ENCODE measurements at places on chromosomes 5 and 9.

DNA sequence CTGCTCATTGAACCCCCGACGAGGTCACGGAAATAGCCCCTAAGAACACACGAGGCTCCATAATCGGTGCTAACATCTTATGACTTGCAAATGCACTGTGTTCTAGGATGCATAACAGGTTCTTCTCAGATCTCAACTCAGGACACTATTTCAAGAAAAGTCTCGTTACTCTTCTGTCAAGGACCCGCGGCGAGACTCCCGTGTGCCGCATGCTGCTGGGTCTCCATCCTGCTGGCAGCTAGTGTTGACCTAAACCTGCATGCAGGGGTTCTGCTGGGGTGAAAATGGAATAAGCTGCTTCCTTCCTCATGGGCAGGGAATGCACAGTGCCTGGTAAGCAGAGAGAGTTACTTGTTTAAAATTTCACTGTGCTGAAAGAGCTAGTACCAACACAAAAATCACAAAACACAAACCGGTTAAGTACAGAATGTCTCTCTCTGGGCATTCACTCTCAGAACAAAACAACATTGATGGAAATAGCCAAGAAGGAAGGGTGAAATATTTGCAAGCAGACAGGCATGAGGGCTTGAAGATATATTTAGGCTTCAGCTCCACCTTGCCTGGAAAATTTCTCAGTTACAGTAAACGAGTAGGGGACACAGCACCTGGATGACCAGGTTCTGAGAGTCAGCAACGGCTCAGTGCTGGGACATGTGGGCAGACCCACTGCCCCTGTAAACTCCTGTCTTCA is 416.5 kb downstream of the GADD45G start:
- DNase-seq = no peak

DNA sequence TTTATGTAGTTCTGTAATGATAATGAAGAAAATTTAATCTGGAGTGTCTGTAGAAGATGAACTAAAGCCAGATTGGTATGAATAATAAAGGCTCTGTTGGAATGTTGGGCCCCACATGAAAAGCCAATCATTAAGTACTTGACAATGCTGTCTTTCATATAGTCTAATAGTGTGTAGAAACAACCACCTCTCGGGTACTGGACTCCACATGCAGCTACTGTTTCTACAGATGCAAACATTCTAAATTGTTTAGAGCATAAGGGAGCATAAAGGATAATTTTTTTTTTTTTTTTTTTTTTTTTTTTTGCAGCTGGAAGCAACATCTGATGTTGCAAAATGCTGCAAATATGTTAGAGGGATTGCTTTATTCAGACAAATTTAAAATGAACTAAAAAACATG is 354.3 kb downstream of the KCTD16 start:
- DNase-seq = no peak

DNA sequence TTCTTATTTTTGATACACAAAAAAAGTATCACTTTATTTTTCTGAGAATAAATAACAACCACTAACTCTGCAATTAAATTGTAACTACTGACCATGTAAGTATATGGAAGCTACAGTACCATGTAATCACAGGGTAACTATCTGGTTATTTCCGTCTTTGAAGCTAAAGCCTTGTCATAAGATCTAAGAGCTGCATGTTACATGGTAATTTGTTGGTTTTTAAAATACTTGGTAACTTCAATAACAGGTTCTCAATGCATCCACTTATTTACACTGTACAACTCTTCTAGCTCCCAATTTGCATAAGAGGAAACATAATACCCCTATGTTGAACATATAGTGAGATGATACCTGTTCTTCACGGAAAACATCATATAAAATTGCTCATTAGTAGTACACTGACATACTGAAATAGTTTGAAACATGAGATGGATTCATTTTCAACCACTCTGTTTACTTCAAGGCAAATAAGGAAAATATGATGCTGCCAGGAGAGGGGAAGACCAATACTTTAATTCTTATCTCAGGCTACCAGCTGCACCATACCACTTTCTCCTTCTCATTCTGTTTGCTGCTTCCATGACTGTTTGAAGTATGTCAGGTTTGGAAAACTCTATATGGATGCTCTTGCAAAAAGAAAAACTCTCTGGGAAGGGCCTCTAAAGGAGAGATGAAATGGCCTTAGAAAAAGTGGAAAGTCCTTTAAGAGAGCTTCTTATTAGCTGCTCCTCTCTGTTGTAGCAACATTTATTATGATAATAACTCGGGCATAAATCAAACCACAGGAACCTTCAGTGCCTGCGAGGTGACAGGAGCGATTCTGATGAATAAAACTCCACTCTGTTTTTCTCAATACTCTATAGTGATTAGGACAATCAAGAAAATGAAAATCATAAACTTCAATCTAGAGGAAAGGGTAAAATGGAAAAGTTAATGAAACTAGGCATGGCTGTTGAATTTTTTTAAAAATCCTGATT is 150.2 kb downstream of the KIAA0825 start:
- no peak for DNase-seq

DNA sequence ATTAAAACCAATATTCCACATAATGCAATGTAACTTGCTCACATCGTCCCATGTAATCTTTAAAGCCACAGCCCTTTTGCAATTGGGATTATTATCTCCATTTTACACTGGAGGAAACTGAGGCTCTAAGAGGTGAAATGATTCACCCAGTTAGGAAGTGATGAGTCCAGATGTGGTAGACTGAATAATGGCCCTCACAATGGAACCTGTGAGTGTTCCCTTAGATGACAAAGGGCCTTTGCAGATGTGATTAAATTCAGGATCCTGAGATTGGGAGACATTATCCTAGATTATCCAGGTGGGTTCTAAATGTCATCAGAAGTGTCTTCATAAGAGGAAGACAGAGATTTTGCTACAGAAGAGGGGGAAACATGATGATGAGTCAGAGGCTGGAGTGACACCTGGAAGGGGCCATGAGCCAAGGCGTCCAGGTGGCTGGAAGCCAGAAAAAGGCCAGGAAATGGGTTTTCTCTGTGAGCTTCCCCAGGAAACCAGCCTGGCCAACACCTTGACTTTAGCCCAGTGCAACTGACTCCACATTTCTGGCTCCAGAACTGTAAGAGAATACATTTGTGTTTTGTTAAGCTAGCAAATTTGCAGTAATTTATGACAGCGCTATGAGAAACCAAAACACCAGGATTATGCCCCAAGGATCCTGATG is 139.1 kb downstream of the KCNIP1 start:
- no peak for DNase-seq

Data from stimulated activated CD8-positive, alpha-beta memory T cell treated with anti-CD3 and anti-CD28 coated beads, Interleukin-2, amount 100 ng/mL, for 1 hour (primary cell).